MCF 10A (cell line): ENCODE measurements at places on chromosomes 5 and 9. TPM values are rescaled to one million over a fixed set of nuclear protein-coding genes. Genes with fewer than 3 reads are reported as not detected.
A peak's percentile ranks its signal among the peaks of the same experiment; 100 is the strongest.

GRCh38 chr5:92177926-92178487 is 794.9 kb upstream of the ARRDC3 start:
- DNase-seq = no peak

The SYK gene
- 5.9 and 6.7 TPM in 2 replicates for total RNA-seq

GRCh38 chr5:42074353-42074752 is 149.3 kb downstream of the FBXO4 start:
- DNase-seq = no peak

DNA sequence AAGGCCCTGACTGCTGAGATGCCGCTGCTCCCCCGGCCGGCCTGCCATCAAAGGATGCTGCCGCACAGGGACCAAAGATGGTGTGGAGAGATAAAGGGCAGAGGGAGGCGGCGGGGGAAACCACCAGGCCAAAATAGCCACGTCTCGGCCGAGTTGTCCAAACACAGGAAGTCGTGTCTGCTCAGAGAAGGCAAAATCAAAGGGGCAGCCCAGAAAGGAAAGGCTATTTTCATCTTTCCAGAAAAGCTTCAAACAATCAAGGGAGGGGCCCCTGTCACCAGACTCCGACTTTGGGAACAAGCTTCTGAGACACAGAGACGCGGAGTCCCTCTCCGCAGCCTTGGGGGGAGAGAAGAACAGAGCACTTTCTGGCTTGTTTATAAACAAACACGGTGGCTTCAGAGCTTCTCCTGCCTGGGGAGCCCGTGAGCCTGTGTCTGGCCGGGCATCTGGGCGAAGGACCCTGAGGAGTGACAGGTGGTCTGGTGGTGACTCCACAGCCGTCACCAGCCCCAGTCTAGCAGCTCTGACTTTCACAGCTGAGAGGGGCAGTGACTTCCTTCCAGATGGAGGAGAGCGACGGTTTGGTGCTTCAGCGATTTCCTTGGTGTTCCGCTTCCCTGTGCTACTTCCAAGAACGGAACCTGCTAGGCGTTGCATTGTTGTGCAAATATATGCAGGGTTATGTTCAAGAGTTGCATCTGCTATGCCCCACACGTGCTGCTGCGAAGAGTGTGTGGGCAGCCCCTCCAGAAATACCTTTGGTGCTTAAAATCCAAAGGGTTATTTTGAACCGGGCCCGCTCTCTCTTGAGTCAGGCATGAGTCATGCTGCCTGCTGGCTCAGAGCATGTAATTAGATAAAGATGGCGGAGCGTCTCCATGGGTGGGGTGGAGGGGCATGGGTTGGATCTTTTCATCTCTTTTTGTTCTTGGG is 24.0 kb downstream of the ADAMTSL2 start:
- DNase-seq = peak; percentile 45

The PLCXD3 gene
- total RNA-seq = not detected in 2 replicates
